ENCODE measurements at places on chromosomes 1 and 21.

DNA sequence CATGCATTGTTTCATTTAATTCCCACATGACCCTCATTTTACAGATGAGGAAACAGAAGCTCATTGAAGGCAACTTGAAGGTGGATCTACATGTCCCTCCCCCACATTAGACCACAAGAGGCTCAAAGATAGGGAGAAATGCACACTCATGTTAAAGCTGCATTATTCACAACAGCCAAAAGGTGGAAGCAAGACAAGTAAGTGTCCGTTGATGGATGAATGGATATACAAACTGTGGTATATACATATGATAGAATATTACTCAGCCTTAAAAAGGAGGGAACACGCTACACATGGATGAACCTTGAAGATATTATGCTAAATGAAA is 149.7 kb upstream of the JUN start:
- DNase-seq, result no peak

- peak; percentile 8 for DNase-seq
Observed at GRCh38 chr1:204758601-204759000, 73.1 kb upstream of the LRRN2 start.

DNA sequence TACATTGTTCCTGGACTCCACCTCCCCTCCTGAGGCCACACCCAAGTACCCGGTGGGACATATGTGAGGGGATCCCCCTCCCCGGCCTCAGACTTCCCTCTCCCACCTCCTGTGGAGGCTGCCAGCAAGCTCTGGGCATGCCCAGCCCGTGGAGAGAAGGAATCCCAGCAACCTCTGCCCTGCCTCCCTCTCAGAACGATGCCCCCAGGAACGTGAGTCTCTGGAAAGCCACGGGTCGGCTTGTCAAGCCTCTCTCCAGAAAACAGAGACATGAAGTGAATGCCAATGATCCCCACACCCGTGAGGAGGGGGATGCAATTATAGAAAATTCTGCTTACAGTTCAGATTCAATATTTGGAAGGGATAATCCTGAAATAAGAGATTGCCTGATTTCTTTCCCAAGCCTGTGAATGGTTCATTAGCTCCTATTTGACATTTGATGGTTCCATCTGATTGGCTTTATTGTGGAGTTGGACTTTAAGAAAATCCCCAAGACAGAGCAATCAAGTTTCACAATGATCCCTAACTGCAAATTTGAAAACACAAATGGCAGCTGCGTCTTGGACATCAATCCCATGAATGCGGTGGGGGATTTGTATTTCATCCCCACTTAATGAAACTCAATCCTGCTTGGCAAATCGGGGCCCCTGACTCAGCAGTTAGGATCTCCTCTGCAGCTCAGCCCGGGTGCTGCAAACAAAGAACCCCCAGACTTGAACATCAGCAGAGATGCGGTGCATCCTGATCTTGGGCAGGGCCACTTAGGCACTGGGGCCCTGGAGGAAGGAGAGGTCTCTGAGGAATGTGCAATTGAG is 9.1 kb upstream of the GUCA2B start:
- no peak for DNase-seq

DNA sequence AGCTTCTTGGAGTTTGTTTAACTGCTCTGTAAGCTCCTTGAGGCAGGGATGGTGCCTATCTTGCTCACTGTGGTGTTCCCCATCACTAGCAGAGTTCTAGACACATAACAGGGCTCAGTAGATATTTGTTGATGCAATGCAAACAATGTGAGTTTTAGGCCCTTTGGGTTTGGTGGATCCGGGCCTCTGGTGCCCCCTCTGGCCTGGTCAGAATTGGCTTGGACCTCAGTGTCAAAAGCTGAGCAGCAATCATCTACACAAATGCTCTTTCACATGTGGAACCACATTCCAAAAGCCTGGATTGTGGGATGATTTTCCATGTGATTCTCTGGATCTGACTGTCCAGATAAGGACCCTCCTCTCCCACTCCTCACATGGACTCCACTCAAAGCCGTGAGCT is 53.4 kb upstream of the BCAR3 start:
- DNase-seq, result no peak

DNA sequence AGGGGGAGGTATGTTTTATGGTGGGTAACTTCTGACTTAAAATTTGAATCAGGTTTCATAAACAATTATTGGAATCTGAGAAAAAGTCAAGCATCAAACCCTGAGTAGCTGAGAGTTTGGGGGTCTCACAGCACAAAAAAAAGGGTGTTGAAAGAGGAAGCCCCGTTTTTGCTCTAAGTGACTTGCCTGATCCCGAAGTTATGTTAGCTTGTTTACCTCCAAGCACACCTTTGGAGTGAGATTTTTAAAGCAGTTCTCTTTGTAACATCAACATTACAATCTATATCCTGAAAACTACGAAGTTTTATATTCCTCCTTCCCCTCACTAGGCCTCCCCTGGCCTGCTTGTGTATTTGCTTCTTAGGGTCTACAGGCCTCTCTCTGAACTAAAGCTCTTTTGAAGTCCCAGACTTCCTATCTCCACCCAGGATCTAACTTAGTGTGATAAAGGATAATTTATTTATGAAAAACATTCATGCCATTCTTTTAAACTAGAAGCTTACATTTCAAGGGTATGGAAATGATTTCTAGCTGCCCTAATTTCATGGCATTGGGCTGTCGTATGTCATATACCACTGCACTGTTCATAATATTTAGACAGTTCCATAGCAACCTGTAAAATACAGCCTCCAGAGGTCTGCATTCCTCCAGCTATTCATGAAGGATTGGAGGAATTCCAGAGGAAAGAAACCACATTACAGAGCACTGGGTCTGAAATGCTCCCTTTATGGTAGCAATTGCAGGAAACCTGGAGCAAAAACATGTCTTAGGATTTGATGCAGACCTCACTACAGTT is 36.1 kb upstream of the RGS1 start:
- DNase-seq, result no peak

GRCh38 chr1:161311595-161312181 is 1.9 kb upstream of the MPZ start:
- DNase-seq, result no peak

DNA sequence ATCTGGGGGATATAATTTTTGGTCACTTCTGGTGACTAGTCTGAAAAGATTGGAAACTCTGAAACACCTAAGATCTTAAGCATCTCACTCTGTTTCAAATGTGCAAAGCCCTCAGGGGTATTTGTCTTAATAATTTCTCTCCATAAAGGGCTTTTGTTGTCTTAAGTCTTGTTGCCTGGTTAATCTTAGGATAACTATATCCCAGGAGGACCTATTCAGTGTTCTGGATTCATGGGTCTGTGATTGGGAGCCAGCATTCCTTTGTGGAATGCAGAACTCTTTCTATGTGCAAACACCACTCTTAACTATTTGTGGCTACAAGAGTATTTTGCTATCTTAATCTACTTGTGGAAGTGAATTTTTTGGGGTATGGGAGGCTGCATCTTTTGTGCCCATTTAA is 1573.0 kb upstream of the PRMT6 start:
- DNase-seq, result no peak

DNA sequence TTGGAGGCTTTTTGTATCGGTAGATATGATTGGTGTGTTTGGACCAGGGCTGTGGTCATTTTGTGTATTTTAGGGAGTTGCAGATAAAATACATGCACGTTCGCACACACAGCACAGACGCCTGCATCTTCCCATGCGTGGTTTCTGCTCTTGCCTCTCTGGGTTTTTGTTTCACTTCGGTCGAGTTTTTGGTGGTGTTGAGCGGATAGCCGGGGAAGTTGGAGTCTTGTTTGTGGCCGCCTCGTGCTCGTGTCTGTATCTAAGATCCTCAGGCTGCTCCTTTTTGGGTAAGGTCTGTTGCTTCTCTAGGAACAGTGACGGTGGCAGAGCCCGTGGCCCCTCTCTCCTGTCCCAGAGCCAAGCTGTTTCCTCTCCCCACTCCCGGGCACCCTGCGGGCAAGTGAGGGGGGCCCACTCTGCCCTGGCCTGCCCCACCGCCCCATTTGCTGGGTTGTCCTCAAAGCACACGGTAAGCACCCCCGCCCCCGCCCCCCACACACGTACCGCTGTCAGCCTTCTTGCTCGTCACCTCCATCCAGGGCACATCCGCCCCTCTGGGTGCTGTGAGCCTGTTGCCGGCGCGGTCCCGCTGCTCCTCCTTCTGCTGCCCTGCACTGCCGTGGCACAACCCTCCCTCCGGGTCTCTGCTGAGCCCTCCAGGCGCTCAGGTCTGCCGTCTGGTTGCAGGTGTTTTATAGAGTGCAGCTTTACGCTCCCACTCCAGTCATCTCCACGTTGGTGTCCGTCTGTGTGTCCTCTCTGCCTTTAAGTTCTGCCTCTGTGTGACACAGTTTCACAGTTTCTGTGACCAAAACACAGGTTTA is 51.9 kb downstream of the AGPAT3 start:
- no peak for DNase-seq

DNA sequence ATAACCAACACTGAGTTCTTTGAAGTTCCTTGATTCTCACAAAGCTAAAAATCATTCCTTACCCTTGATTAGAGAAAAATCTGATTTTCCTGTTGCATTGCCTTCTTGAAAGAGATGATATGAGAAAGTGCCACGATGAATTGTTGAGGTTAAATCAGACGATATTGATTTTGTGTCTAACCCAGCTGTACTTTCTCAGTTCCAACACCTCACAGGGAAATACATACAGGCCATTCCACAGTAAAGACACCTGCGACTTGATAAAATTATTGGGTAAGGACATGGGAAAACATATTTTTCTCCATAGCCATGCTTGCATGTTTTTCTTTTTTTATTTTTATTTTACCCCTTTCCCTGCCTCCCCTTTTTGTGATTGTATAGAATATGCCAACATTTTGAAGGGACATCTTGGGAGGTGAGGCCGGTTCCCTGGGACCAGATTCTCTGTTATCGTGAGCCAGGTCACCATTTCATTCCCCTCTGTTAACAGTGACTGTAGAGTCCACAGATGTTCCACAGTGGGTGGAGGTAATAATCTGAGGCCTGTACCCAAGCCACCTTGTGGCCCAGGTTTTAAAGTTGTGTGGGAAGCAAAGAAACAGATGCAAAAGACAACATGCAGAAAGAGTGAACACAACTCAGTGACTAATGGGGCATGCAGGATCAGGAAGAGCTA is 255.4 kb upstream of the ST6GALNAC5 start:
- no peak for DNase-seq

DNA sequence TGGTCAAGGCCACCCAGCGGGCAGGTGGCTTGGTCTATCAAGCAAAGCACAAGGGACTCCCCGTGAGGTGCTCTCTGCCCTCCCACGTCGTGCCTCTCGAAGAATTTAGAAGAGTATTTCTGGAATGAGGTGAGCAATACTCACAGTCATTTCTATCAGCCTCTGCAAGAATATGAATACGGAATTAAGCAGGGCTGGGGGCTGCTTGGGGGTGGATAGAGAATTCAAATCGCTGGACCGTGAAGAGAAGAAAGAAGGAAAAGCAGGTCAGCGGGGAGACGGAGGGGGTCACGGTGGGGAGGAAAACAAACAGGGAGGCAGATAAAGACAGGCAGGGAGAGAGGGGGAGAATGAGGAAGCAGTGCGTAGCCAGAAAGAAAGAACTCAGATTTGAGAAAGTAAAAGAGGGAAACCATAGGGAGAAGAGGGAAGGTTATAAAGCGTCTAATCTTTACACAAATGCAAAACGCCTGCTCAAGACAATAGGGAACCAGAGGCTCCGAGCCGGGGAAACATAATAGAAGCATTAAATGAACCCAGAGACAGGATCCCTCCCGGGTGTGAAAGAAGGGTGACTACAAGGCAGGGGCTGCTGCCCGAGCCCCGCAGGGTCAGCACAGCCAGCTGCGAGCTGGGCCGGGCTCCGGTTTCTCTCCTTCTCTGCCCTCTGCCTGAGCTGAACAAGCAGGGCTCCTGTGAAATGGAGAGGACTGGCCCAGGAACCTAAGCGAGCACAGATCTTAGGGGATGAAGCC is 2.1 kb upstream of the EDN2 start:
- no peak for DNase-seq

Data from NCI-H1092 (cell line).